ENCODE measurements at places on chromosomes 3 and 15.

GRCh38 chr3:143002727-143003126 is 1.4 kb downstream of the U2SURP start:
- DNase-seq, result no peak

- no peak for DNase-seq
Measured at GRCh38 chr3:43959498-43960447, 269.0 kb downstream of the ABHD5 start.

- DNase-seq, result no peak
Measured at GRCh38 chr3:78721771-78722543, 1045.8 kb downstream of the ROBO1 start.

GRCh38 chr3:195079636-195080035 is 191.3 kb downstream of the XXYLT1 start:
- no peak for DNase-seq

DNA sequence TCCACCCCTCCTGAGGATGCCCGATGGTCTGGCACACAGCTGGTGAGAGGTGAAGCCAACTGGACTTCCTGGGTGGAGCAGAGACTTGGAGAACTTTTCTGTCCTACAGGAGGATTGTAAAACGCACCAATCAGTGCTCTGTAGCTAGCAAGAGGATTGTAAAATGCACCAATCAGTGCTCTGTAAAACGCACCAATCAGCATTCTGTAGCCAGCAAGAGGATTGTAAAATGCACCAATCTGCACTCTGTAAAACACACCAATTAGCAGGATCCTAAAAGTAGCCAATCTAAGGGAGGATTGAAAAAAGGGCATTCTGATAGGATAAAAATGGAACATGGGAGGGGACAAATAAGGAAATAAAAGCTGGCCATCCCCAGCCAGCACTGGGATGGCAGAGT is 150.2 kb downstream of the CHSY1 start:
- DNase-seq, result no peak

DNA sequence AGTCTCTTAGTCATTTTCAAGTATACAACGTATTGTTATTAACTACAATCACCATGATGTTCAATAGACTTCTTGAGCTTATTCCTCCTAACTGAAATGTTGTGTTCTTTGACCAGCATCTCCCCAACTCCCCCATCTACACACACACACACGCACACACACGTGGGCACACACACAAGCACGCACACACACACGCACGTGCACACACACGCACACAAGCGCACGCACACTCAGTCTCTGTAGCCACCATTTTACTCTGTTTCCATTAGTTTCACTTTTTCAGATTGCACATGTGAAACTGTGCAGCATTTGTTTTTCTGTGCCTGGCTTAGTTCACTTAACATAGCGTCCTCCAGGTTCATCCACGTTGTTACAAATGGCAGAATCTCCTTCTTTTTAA is 247.0 kb downstream of the XXYLT1 start:
- no peak for DNase-seq

GRCh38 chr15:85503151-85503799 is 122.9 kb downstream of the AKAP13 start:
- DNase-seq, result no peak

DNA sequence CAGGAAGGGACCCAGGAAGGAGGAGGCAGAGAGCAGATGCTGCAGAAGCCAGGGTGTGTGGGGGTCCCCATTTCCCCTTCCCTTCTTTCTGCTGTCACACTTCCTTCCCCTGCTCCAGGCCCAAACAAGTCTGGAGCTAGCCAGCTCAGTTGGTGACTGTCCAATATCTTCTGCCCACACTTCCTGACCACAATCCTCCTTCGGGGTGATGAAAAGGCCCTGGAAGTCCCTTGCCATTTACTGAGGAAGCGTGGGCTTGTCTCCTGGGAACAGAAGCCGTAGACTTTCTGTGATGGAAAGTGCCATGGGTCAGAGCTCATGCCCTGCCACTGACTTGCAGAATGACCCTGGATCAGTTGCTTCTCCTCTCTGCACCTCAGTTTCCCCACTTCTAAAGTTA is 39.0 kb downstream of the ANAPC13 start:
- no peak for DNase-seq

- DNase-seq, result no peak
Measured at GRCh38 chr3:120563356-120564022, 32.6 kb upstream of the NDUFB4 start.

GRCh38 chr3:145857956-145858355 is 303.0 kb downstream of the PLOD2 start:
- no peak for DNase-seq

- no peak for DNase-seq
Measured at GRCh38 chr3:49079270-49079669, 14.6 kb downstream of the QRICH1 start.

DNA sequence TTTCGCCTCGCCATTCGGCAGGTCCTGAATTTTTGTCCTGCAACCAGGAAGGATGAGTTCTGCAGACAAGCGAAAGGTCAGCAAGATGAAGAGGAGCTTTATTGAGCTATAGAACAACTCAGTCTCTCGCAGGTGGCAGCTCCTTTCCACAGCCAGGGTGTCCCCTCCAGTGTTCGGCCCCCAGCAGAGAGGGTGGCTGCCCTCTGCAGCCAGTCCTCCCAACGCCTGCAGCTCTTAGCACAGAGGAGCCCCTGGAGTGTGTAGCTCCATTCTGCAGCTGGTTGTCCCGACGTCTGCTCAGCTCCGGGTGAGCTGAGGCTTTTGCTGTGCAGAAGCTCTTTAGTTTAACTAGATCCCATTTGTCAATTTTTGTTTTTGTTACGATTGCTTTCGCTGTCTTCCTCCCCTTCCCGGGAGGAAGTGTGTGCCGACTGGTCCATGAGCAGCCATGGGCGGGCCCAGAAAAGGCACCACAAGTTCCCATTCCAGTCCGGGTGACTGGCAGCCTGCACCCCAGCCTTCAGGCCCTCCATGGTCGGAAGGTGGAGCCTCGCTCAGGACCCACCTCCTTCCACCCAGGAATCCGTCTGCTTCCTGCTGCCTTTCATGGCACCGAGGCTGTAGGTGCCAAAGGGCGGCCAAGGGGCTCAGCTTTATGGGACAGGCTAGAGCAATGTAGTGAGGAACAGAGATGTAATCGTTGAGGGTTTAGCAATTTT is 497.8 kb upstream of the CNTN4 start:
- no peak for DNase-seq

- DNase-seq, result no peak
Measured at GRCh38 chr3:64311424-64312061, 86.3 kb upstream of the PRICKLE2 start.

GRCh38 chr15:94951538-94951937 is 720.2 kb downstream of the MCTP2 start:
- DNase-seq, result no peak

DNA sequence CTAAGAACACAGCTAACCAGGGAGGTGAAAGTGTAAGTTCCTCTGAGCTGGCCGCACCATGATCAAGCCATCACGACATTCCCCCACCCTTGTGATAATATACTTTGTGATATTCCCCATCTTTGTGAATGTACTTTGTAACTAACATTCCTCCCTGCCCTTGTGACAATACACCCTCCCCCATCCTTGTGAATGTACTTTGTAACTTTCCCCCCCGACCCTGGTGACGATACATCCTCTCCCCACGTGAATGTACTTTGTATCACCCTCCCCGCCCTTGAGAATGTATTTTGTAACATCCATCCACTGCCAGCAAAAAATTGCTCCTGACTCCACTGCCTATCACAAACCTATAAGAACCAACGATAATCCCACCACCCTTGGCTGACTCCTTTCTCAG is 20.2 kb upstream of the OR5H6 start:
- no peak for DNase-seq

DNA sequence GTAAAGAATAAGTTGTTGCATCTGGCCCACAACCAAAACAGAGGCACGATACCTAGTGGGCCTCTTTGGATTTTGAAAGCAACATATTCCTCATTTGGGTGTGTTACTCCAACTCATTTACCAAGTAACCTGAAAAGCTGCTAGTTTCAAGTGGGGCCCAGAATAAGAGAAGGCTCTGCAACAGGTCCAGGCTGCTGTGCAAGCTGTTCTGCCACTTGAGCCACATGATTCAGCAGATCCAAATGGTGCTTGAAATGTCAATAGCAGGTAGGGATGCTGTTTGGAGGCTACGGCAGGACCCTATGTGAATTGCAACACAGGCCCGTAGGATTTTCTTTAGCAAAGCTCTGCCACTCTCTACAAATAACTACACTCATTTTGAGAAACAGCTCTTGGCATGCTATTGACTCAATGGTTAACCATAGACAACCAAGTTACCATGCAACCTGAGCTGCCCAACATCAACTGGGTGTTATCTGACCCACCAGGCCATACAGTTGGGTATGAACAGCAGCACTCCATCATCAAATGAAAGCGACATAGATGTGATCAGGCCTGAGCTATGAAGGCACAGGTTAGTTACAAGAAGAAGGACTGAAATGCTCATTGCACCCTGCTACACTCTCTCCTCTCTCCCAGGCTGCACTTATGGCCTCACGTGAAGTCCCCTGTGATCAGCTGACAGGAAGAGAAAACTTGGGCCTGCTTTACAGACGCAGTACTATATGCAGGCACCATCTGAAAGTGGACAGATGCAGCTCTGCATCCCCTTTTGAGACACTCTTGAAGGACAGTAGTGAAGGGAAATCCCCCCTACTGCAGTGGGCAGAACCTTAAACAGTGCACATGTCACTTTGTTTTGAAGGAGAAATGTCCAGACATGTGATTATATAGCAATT is 9.5 kb upstream of the MCF2L2 start:
- DNase-seq, result no peak

- DNase-seq, result no peak
Measured at GRCh38 chr3:37808656-37809055, 53.0 kb upstream of the CTDSPL start.

DNA sequence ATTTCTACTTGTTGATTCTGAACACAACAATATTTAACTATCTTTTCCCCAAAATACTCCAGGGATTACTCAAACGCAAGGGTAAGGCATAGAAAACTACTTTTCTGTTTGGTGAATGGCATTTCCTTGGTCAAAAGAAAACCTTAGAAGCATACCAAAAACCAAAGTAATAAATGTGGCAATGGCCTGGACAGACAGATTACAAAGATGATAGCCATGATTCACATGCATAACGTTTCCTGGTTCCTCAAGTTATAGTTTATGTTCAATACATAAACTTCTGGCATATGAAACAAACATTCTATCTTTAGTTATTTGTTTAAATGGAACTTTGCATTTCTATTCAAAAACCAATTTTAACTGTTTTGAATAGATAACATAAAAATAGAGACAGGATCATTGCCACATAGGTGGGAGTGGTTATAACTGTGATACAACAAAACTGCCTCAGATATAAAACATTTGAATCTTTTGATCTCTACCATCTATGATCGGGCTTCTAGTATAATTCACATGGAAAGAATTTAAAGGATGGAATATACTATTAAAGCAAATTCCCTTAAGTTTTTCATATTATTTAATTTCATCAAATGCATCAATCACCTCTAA is 32.1 kb downstream of the FOXP1 start:
- DNase-seq, result no peak

GRCh38 chr3:71548705-71549384 is 34.7 kb downstream of the FOXP1 start:
- no peak for DNase-seq

- DNase-seq, result no peak
Measured at GRCh38 chr15:48084759-48085590, 35.8 kb upstream of the SLC24A5 start.

All from activated naive CD8-positive, alpha-beta T cell treated with anti-CD3 and anti-CD28 coated beads, Interleukin-2, amount 50 U/mL, for 24 hours (primary cell).